Natural killer cell (primary cell): ENCODE measurements at places on chromosomes 1 and 21. TPM values are rescaled to one million over a fixed set of nuclear protein-coding genes. Genes with fewer than 3 reads are reported as not detected.

Gene ACOT11
- total RNA-seq, result 0.61 TPM

Gene RSRP1
- total RNA-seq, result 589 TPM

Gene TEKT2
- total RNA-seq, result 0.35 TPM

Gene WDR64
- total RNA-seq, result not detected

Gene OBSCN
- total RNA-seq, result 14.3 TPM

Gene S100A7A
- total RNA-seq, result not detected
